Hematopoietic multipotent progenitor cell treated with erythropoietin and hydrocortisone succinate and interleukin-3 and kit ligand, for 15 days (in vitro differentiated cells): ENCODE measurements at places on chromosomes 12 and 14.

GRCh38 chr14:94317259-94317658, 5.9 kb downstream of the SERPINA6 start:
- no peak for DNase-seq

DNA sequence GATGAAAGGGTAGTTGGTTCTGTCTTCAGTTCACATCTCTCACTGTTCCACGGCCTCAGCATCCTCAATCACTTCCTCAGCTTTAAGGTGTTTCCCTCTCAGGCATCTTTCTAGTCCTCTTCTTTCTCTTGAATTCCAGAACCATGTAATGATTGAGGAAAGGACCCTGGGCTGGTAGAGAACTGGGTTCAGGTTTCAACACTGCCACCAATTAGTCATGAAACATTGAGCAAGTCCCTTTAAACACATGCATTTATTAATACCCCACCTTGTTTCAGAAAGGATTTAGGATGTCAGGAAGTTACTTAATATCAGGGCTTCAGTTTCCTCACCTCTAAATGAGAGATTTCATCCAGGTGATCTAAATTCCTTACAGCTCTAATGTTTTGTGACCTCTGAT, 7.2 kb downstream of the DMAC2L start:
- no peak for DNase-seq

DNA sequence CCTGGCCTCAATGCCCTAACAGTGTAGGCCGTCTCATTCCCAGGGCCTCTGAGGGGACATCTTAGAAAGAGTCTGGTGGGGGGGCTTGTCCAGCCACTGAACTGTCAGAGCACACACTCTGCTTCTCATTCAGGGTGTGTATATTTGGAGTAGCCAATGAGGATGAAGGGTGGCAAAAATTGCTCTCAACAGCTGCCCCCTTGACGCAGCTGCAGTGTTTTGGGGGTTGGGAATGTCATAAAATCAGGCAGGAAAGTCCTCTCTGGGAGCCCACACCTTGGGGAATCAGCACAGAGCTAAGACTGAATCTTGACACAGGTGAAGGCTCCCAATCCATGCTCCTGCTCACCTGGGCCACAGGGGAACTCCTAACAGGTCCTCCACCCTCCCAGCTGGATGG, 1.5 kb downstream of the RASAL1 start:
- no peak for DNase-seq

DNA sequence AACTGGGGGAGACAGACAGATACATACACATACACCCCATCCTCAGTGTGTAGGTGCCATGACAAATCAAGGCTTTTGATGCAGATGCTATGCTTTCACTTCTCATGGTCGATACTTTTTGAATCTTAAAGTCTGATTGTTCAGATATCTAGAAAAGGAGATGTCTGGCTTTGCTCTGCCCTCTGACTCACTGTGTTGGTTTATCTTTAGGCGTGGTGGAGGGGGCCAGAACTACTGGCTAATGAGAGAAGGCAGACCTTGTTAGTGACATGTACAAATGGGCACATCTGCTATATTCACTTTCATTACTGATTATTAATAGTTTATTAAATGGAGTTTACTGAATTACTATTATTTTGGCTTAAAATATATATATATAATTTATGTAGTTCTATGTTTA, 444.3 kb upstream of the RGS6 start:
- no peak for DNase-seq

DNA sequence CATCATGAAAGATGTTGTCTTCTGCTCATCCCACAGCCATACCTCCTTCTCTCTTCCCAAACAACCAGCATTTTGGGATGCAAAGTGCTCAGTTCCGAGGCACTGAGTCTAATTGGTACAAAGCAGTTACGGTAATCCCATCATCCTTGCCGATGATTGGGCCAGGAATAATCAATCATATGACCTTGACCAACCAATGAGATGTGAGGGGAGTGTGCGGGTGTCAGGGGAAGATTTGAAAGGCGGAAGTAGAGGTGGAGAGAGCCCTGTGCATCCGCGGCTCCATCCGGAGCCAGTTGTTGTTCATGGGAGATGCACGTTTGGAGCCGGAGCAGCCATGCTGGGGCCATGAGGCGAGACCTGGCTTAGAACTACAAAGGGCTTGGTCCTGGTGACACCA, 67.3 kb downstream of the SYNE3 start:
- no peak for DNase-seq

- DNase-seq, result no peak
These were observed 268.0 kb downstream of the BTG1 start for GRCh38 chr12:91877456-91878235.

GRCh38 chr14:28767030-28767852, 654 bp downstream of the FOXG1 start:
- DNase-seq, result no peak

DNA sequence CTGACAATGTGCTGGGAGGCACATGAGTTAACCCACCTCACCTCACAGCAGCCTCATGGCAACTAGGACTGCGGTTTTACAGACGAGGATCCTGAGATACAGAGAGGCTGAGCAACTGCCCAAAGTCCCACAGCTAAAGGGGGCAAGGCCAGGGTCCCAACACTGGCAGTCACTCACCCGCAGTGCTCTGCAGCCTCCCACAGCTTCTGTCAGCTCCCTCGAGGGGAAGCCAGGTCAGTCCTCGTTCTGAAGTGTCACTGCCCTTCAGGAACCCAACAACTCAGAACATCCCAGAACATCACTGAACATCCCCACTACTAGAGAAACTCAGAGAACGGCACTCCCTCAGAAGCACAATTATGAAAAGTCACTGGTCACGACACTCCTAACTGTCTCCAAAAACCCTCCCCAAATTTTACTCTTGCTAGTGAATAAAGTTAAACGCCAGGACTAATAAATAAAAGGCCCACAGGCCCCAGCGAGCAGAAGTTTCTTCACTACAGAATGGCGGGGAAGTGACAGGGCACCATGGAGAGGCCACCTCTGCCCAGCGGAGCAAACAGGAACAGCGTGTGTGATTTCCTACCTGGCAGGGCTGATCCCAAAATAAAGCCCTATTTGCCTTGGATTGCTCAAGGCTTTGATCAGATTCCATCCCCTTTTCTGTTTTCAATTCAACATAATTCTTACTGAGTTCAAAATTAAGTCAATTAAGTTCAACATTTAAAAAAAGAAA, 75.1 kb downstream of the TTC7B start:
- no peak for DNase-seq

GRCh38 chr12:20189767-20190166, 178.6 kb upstream of the PDE3A start:
- no peak for DNase-seq

- no peak for DNase-seq
These were observed 33.7 kb upstream of the A2M start for GRCh38 chr12:9149372-9149771.

- no peak for DNase-seq
These were observed 22.8 kb downstream of the ERC1 start for GRCh38 chr12:1013618-1014489.

- no peak for DNase-seq
These were observed 229.1 kb upstream of the PDZRN4 start for GRCh38 chr12:40959041-40959440.

- no peak for DNase-seq
These were observed 1.1 kb downstream of the JAG2 start for GRCh38 chr14:105167303-105168092.

DNA sequence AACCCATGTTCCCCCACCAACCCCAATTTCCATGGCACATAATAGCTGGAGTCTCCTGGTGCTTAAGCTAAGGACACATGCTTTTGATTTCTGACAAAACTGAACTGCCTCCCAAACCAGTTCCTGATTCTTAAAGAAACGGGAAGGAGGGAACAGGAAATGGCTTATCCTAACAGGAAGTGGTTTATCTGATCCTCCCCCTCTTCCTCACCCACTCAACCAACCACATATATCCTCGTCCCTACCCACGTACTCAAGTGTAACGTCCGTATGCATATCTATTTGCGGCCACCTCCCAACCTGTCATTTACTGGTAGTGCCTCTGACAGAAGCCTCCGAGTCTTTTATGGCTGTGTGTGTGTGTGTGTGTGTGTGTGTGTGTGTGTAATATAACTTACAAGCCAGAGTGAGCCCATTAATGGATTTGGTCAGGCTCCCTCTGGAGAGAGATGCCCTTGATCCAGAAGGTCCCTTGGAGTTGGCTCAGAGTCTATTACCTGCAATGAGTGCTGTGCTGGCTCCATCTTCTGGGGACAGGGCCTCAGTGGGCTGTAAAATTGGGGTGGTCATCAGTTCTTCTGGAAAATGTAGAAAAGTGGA, 7.7 kb downstream of the DAZAP2 start:
- DNase-seq, result no peak

DNA sequence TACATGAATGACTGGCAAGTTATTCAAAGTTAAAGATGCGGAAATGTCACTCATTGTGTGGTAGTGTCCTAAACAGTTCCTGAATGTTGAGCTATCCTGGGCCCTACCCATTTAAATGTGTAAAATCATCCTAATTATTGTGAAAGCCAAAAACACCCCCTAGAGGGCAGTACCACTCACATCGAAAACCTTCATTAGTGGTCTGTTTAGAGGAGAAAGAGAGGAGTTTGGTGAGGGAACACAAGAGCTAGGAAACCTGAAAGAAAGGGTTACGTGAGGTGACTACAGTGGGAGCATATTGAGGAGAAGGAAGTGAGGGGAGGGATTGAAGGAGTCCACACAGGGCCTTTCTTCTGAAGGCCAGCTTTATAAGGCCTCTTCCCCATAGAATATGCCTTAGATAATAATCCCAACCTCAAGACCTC, 2.5 kb upstream of the TEP1 start:
- DNase-seq, result peak; percentile 78

- DNase-seq, result no peak
These were observed 866.0 kb upstream of the TMEM132C start for GRCh38 chr12:127401005-127401404.

- DNase-seq, result no peak
These were observed 47.4 kb downstream of the SAMD4A start for GRCh38 chr14:54614296-54614695.

DNA sequence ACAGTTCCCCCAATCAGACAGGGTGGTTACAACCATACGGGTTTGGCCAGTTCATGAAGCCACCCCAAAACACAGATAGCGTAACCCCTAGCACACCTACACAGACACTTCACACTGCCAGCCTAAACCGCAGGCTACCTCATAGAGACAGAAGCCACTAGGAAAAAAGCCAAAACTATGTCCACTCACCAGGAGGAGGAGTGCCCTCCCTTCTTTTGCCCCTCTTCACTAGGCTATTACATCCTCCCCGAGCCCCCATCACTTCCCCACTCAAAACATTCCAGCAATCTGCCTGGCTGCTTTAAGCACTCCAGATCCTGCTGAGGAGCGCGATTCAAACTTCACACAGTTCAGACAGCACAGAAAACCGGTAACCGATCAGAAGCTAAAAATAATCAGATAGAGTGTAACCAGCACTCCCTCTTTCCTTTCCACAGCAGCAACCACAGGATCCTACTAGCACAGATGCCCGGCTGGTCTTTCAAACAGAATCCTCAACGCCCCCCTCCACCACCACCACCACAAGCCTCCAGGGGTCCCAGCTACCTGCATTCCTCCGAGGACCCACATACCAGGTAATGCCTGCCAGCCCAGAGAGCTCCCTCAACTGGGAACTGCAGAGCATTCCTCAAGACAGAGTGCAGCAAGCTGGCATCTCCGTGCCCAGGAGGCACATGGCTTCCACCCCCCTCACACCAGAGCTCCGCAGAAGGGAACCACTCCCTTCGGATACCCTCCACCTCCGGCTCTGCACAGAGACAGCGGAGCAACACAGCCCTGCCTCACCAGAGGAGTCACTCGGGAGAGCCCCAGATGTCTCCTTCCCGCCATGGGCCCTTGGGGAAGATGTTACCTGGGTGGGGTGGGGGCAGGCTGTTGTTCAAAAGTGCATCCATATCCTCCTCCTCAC, 1.5 kb downstream of the CHD4 start:
- DNase-seq, result peak; percentile 44

GRCh38 chr12:3236345-3237187, 159.4 kb downstream of the TSPAN9 start:
- DNase-seq, result peak; percentile 3

DNA sequence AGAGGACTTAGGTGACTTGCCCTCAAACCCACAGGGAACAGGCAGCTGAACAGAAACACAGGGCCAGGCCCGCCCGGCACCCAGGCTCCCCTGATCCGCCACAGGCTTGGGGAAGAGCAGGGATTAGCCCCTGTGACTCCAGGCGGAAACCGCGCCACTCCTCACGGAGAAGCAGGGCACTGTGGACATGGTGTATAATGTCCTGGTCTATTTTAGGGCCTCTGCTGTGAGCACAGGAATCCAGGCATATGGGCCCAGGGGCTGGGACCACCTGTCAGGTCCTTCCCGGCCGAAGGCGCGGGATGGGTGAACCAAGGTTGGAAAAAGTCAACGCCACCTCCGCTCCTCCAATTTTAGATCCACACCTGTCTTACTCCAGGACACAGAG, 34.6 kb upstream of the MEG3 start:
- no peak for DNase-seq

DNA sequence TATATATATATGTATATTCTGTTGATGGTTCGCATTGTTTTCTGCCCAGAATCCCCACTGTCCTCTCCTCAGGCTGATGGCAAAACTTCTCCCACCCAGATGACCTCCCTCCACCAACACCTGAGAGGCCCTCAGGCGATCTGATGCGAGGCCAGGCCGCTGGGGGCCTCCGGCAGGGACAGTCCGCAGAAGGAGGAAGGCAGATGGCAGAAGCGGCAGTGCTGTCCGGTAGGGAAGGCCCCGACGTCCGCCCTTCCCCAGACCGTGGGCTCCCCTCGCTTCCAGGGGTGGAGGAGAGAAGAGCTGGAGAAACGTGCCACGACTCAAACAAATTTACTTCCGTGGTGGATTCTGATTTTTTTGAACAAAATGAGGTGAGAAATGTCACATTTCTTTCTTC, 178.3 kb upstream of the RGS6 start:
- no peak for DNase-seq

GRCh38 chr14:104644656-104645378, 40.2 kb upstream of the TMEM179 start:
- no peak for DNase-seq

GRCh38 chr12:104682790-104683279, 226.1 kb downstream of the CHST11 start:
- DNase-seq, result no peak

DNA sequence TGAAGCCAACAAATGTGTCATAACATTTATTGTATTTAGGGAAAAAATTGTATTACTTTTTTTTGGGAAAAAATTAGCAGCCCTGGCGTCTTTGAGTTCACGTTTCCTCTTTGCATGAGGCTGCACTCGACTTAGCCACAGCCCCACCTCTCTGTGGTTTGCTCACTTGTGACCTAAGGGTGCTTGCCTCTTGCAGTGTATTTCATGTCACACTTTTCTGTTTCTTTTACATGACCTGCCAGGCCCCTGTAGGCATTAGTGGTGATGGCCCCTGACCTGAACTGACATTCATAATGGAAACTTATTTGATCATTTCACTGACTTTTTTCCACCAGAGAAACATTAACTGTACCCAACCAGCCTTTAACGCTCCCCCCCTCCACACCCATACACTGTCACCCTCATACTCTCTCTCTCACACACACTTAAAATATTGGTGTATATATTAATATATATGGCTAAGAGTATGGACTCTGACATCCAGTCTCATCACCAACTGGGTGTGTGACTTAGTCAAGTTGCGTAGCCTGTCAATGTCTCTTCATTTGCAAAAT, 122.9 kb downstream of the PRKCH start:
- no peak for DNase-seq
